ENCODE measurements at places on chromosomes 5 and 9.

- no peak for DNase-seq
Observed at GRCh38 chr5:141807732-141808131, 70.5 kb downstream of the PCDH1 start.

DNA sequence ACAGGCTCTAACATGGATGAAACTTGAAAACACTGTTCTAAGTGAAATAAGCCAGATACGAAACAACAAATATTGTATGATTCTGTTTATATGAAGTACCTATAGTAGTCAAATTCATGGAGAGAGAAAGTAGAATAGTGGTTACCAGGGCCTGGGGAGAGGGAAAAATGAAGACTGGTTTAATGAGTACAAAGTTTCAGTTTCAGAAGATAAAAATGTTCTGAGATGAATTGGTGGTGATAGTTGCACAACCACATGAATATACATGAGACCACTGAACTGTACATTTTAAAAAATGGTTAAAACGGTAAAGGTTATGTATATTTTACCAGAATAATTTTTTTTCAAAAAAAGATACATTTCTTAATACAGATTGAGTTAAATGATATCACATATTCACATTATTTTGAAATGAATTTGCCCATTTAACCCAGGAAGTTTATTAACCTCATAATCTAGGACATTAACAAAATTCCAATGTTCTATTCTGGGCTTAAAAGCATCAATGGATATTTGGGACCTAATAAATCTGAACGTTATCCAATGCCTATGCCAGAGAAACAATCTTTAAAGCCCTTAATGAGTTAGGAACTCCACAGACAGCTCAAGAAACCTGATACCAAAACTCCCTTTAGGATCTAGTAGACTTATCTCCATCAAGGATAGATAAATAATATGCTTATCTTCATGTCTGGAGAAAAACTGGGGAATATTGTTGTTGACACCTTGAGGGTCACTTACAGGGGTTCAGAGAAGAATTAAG lies 521.3 kb downstream of the EFNA5 start:
- DNase-seq: no peak

- DNase-seq: no peak
Observed at GRCh38 chr5:17269201-17269600, 51.8 kb downstream of the BASP1 start.

DNA sequence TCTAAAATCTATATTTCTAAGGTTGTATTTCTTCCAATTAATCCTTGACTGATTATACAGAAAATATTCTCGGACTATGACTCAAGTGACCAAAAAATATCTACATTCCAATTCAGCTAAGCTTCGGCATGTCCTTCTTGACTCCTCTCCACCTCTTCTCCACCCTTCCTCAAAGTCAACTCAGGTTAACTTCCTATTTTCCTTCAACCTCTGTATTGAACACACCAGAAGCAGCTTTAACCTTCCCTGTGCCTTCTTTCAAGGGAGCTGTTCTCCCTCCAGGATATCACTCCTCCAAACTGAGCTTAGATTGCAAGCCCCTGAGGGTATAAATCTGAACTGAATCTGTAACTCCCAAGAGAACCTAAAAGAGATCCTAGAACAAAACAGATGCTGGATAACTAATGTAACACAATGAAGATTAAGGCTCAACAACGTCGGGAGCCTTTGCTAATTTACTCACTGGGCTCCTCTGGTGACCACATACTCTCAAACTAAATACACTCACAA lies 1.1 kb downstream of the SLCO4C1 start:
- no peak for DNase-seq

- DNase-seq: no peak
Observed at GRCh38 chr9:120710110-120710981, 3.9 kb downstream of the MEGF9 start.

GRCh38 chr5:107268241-107268640 lies 402.5 kb downstream of the EFNA5 start:
- DNase-seq: no peak

- DNase-seq: no peak
Observed at GRCh38 chr5:34735491-34736426, 79.6 kb downstream of the RAI14 start.

DNA sequence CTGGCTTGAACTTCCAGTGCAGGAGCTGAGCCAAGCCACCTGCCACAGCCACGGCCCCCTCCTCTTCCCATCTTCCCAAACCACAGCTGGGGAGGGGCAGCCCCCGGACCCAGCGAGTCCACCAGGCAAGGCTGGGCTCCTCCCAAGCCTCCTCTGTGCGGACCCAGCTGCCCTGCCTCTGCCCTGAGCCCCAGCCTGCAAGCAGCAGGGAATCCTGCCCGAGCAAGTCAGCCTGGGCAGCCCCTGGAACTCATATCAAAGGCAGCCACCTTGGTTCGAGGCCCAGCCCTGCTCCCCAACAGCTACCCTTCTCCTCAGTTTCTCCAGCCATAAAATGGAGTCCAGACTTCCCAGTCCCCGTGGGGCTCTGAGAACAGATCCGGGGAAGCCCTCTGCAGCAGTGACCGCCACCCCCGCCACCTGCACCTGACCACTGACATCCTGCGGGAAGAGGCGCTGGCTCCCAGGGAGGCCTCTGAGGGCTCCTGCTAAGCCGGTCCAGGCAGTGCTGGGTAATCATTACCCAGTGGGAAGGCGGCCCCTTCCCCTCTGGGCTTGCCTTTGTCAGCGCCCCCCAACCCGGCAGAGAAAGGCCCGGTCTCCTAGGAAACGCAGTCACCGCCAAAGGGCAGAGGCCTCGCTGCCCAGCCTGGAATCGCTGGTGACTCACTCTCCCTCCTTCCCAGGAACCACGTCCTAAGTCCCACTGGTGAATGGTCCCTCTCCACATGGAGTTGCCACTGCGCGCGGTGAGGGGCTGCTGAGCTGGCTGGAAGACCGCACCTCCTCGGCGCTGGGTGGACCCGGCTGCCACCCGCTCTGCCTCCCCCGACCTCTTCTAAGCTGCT lies 1.5 kb downstream of the VAV2 start:
- DNase-seq: no peak

DNA sequence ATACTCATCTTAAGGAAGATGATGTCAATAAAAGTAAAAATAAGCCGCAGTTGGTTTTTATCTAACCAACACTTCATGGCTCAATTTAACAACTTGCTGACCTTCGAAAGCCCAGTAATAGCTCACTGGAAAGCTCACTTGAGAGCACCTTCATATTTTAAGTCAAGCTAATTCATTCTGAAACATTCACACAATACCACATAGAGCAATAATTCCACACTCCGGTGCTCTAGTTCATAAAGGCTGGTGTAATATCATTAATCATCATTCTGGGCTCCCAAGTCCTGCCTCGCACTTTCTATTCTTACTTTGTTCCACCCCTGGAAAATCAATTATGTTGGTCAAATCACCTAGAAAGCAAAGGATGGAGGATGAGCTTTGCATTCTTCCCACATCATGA lies 74.4 kb downstream of the ELAVL2 start:
- DNase-seq: no peak

GRCh38 chr5:133334796-133335639 lies 277.3 kb downstream of the FSTL4 start:
- DNase-seq: no peak
